ENCODE measurements at places on chromosomes 1 and 21.
A peak's percentile ranks its signal among the peaks of the same experiment; 100 is the strongest.

DNA sequence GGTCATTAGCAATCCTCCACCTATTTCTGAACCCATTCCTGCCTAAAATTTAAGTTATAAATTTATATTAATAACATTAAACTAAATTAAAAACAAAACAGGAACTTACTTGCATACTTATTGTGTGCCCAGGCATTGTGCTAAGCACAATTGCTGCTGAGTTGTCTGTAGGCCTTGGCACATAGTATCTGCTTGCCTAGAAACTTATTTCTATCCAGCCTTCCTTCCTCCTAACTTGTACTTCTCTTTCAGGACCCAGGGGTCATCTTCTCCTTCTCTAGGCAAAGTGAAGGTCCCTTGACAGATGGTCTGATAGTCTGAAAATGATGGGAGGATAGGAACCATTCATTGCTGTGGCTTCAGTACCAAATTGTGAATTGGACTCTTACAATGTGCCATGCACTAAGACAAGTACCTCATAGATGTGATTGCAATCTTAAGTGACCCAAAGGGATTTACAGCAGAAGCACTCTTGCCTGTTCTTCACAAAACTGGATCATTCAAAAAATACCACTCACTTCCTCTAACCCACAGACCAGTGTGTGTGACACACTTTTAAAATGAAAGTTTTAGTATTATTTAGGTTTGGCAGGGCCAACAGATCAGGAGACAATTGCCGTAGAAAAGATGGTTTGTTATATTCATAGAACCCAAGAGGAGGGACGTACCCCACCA is 10.3 kb upstream of the CD101 start:
- DNase-seq: no peak

- DNase-seq: no peak
These were observed 84.0 kb upstream of the IVNS1ABP start for GRCh38 chr1:185401019-185401418.

DNA sequence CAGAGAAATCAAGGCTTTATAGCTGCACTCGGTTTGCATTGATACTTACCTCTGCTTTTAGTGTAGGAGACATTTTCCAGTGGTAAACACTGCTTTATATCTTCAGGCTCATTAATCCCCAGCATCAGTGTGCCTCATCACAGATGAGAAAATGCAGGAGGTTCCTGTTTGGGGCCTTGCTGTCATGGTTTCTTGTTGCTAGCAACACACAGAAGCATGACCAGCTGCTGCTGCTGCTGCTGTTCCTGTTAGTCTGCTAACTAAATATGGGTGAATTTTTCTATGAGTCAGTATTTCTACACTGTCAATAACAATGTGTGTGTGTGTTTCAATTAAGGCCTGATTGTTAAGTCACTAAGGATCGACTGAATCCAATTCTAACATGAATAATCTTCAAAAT is 85.8 kb upstream of the RGS1 start:
- DNase-seq: peak; percentile 22

GRCh38 chr1:156601892-156602291 is 613 bp upstream of the GPATCH4 start:
- DNase-seq: no peak

DNA sequence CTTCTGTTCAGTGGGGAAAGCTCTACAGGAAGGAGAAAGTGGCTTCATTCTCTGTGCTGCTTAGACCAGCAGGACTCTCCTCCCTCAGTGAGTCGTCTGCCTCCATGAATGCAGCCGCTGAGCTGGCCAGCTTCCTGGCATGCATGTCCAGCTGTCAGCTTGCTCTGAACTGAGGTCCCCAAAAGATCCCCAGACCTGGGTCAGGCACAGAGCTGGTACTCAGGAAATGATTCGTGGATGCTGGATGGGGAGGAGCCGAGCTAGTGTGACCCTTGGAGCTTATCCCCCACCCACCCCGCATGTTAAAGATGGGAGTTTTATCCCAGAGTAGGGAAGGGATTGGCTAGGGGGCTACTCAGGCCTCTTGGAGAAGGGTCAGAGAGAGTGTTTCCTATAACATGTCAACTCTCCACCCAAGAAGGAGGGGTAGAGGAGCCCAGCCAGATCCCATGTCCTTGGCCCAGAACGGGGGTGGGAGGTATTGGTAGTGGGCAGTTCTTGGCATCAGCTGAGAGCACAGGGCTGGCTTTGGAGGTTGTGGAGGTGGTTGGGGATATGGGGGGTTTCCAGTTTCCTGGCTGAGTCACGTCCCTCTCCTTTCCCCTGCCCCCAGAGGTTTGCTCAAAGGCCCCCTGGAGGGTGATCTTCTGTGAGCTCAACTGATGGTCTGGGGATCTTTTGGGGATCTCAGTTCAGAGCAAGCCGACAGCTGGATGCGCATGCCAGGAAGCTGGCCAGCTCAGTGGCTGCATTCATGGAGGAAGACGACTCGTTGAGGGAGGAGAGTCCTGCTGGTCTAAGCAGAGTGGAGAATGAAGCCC is 110.1 kb downstream of the FOXD2 start:
- DNase-seq: no peak

DNA sequence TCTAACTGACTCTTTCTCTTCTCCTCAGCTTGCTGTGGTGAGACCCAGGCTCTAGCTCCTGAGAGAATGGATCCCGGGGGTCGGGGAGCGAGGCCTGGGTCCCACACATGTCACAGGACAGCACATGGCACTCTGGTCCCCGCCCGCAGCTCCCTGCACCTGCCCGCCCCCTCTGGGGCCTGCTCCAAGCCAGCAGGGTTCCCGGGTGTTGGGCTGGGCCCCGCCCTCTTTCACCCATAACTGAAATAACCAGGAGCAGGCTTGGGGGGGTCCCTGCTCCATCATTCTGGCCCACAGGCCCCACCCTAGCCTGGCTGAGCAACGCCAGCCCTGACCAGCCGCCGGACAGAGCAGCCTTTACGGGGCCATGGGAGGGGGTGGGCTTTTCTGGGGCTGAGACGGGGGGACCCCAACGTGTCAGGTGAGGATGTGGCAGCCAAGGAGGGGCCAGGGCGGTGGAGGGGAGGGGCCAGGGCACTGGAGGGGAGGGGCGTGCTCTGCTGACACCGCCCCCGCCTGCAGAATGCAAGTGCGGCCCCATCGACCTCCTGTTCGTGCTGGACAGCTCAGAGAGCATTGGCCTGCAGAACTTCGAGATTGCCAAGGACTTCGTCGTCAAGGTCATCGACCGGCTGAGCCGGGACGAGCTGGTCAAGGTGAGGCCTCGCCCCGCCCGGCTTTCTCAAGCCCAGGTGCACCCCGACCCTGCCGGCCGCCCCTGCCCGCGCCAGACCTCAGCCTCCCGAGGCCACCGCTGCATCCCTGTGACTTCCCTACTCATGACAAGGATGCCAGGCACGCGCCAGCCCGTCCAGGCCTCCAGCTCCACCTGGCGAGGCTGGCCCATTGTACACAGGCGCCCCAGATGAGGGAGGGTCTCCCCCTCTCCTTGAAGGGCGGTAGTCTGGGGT is 19.4 kb downstream of the COL6A1 start:
- DNase-seq: no peak

DNA sequence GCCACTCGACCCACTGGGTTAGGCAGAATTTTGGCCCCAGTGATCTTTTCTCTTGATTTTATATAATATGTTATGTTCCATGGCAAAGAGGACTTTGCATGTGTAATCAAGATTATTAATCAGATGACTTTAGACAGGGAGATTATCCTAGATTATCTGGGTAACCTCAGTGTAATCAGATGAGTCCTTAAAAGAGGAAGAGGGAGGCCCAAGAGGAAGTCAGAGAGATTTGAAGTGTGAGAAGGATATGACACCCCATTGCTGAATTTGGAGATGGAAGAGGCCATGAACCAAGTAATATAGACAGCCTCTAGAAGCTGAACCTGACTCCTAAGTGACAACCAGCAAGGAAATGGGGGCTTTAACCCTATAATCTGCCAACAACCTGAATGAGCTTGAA is 117.1 kb upstream of the CSF3R start:
- DNase-seq: no peak

- DNase-seq: no peak
These were observed 23.0 kb upstream of the PIGC start for GRCh38 chr1:172466795-172467407.

- DNase-seq: no peak
These were observed 3.4 kb upstream of the FAM131C start for GRCh38 chr1:16076865-16077238.

DNA sequence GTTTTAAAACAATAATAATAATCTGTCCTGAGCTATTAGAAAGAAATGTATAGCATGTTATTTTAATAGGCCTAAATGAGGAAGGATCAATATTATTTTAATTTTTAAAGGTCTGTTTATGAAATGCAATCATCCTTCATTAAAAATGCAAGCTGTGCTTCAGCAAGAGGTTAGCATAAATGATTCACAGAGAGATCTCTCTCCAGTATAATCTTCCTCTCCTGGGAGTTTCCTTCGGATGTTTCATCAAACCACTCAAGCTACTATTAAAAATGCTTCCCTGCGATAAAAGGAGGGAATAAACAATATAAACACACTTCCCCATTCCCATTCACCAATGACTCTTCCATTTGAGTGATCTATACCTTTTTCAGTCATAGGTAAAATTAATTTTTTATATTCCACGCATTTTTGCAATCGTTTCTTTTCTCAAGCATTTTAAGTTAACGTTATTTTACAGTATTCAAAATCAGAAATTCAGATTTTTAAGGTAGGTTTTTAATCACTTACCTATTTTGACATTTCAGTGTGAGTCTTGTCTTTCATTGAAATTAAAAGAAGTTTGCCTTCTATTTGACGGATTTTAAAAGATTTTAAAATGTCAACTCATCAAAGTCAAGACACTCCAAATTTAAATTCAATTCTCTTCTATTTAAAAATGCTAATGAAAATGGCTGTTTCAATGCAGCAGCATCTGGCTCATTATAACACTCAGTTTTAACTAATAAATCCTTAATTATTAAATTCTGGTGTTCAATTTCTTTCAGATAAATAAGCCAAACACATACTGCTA is 64.3 kb downstream of the RERE start:
- DNase-seq: no peak

DNA sequence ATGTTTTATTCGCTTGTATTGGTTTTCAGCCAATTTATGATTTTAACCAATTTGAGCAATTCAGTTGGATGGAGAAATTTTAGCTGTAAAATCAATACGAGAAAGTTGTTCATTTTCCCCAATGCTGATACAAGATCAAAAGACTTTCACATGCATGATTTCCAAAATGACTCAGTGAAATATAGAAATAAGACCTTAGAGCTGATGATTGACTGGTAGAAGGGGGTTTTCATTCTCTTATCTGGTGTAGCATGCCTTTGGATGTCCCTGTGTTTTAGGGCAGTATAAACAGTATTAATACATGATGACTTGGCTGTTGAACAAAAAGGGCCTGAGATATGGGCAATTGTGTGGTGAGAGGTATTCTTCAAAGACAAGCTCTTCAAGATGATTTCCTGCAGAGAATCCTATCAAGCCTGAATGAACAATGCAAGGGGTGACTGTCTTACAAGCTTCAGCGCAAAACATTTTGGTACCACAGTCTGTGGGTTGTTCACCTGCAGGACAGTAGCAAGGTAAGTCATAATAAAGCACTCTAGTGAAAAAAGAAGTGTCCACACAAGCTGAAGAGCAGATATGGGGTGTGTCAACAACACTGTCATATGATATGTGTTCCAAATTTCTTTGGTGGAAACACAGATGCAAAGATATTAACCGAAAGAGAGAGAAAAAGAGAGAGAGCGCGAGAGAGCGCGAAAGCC is 156.2 kb downstream of the TNFSF18 start:
- DNase-seq: no peak

DNA sequence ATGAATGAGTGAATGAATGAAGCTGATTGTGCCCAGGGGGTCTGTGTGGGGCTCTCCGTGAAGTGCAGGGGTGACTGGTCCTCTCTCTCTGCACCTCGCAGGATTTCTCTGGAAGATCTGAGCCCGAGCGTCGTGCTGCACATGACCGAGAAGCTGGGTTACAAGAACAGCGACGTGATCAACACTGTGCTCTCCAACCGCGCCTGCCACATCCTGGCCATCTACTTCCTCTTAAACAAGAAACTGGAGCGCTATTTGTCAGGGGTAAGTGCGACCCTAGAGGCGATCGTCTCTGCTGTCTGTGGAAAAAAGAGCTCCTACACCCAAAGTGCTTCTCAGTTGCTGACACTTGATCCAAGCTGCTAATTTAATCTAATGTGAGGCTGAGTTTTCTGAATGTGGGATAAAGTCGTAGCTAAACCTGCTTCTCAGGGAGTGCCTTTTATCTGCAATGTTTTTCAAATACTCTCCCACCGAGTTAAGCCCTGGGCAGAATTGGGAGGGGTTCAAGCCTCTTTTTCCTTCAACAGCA is 101.7 kb downstream of the HUNK start:
- DNase-seq: no peak

GRCh38 chr1:232303222-232303620 is 326.7 kb downstream of the SIPA1L2 start:
- DNase-seq: no peak

DNA sequence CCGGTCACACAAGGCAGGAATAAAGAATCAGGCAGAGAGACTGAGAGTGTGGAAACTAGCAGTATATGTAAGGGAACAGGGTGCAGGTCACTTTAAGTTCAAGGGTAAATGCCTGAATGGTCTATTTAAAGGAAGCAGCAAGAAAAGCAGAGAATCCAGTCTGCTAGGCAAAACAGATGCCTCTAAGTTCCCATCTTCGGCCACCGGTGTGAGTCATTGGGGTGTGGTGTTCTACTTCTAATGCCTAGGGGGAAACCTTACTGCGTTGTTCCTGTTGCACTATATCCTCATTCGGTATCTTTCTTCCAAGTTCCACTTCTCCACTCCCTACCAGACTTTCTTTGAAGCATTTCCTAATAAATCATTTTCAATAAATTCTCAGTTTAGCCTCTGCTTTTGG is 259.9 kb downstream of the HHIPL2 start:
- DNase-seq: no peak

DNA sequence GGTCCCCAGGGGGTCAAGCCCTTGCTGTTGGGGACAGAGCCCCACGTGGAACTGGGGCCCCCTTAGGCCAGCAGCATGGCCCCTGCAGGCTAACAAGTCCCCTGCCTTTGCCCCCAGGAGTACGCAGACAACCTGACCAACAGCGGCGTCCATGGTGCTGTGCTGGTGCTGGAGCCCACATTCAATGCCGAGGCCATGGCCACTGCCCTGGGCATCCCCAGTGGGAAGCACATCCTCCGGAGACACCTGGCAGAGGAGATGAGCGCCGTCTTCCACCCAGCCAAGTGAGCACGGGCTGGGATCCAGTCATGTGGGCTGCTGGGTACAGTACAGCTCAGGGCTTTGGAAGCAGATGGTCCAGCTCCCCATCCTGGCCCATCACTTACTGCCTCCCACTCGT is 49.6 kb upstream of the TMEM51 start:
- DNase-seq: no peak

DNA sequence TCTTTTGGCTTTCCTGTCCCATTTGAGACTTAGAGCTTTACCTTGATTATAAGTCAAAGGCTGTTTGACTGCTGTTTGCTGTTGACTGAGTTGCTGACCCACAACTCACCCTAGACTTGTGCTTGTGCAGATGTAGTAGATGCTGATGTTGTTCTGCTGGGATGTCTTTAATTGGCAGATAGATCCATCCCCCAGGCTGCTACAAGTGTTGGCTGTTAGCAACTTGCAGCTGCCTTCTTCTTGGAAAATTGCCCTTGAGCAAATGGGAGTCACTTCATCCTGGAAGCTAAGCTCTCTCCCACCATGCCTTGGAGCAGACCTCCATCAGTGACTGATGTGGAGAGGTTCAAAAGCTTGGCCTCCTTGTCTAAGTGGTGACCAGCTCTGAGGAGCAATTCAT is 139.3 kb upstream of the KIAA0040 start:
- DNase-seq: no peak

GRCh38 chr1:6489383-6489765 is 2.1 kb downstream of the PLEKHG5 start:
- DNase-seq: no peak

All from endothelial cell (in vitro differentiated cells).